Mammary epithelial cell (primary cell): ENCODE measurements at places on chromosomes 1 and 21. TPM values are rescaled to one million over a fixed set of nuclear protein-coding genes. Genes with fewer than 3 reads are reported as not detected.

- DNase-seq, result no peak
These were observed 14.5 kb downstream of the GNG12 start for GRCh38 chr1:67818725-67819301.

GRCh38 chr1:229759037-229759435 is 133.0 kb downstream of the URB2 start:
- peak; percentile 32 for DNase-seq

DNA sequence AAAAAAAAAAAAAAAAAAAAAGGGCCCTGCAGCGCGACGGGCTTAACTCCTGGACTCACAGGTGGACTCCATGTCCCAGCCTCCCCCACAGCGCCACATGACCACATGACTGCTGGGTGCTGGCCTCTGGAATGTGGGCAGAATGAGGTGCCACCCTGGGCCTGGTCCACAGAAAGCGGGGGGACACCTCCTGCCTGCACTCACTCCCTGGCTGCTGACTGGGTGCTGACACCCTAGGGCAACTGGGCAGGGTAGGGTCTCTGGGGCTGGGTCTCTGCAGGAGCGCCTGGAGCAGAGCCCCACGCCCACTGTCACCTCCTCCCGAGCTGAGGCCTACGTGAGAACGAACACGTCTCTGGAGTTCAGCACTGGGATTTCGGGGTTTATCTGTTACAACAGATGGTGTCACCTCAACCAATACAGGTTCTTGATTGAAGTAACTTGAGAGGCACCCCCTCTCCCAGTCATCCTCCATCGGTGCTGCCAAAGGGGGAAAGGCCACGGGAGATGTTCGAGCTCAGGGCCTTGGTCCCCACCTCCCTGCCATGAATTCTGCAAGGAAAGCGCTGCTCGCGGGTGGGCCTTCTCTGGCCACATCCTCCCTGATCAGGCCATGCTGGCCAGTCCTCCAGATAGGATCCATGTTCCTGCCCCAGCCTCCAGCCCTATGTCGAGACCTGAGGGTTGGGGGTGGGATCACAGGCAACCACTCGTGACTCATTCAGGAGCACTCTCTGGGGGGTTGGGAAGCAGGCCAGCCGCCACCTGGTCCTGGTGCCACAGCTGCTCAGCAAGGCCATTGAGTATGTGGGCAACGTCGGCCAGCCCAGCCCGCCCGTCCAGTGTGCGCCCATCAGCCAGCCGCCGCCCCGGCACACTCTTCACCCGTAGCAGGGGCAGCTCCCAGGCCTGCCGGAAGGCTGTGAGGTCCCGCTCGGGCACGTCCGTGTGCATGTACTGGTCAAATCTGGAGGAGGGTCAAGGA is 5.4 kb downstream of the CPLANE2 start:
- no peak for DNase-seq

- no peak for DNase-seq
These were observed 1148.8 kb upstream of the ADGRL4 start for GRCh38 chr1:80155371-80155770.

GRCh38 chr1:58829866-58830265 is 46.0 kb upstream of the JUN start:
- DNase-seq, result no peak

GRCh38 chr1:170617591-170618330 is 46.2 kb upstream of the PRRX1 start:
- DNase-seq, result no peak

GRCh38 chr1:175155473-175155856 is 37.1 kb downstream of the KIAA0040 start:
- DNase-seq, result no peak

- no peak for DNase-seq
These were observed 698.8 kb downstream of the MATN1 start for GRCh38 chr1:30024411-30025195.

DNA sequence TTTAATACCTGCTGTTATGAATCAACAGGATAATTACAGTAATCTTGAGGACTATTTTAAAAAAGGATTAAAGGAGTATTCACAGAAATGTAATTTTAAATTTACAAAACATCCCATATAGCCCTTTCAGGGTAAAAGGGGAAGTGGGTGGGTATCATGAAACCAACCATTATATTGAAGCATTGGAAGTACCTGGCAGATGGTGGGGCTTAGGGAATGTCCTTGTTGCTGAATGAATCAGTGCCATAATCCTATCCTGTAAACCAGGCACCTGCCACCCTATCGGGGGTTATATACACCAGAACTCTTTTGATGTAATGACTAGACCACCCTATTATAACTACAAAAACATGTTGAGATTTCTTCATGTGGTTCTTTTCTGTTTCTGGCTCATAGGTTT is 30.4 kb downstream of the CDC14A start:
- no peak for DNase-seq

DNA sequence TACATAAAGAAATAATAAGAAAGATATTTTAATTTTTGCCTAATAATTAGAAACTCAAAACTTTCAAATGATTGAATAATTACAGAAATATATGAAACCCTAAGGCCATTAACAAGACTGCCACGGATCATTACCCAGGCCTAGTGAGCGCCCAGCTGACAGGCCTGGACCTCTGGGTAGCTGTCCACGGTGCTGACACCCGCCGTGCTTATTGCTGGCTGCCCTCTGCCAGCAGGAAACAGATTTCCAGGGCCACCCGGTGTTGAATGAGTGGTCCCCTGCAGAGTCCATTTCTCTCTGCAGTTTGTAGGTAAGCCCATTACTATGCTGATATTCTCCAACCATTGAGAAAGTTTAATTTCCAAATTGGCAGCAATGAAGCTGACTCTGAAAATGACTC is 254.4 kb upstream of the GJB5 start:
- no peak for DNase-seq

DNA sequence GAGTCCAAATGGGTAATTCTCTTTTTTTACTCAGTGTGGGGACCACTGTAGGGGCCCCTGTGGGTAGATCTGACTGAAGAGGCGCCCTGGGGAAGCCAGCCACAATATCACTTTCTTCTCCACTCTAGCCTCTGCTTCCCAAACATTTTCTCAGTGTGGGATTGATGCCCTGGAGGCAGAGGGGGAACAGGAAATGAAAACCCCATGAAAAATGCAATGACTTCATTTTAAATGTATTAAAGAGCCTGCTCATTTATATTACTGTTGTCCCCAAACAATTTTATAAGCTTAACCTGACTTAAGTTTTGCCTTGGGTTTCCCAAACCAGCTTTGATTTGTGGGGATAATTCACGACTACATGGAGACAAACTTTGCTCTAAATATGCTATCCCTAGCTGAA is 181.9 kb downstream of the C1orf94 start:
- DNase-seq, result no peak

DNA sequence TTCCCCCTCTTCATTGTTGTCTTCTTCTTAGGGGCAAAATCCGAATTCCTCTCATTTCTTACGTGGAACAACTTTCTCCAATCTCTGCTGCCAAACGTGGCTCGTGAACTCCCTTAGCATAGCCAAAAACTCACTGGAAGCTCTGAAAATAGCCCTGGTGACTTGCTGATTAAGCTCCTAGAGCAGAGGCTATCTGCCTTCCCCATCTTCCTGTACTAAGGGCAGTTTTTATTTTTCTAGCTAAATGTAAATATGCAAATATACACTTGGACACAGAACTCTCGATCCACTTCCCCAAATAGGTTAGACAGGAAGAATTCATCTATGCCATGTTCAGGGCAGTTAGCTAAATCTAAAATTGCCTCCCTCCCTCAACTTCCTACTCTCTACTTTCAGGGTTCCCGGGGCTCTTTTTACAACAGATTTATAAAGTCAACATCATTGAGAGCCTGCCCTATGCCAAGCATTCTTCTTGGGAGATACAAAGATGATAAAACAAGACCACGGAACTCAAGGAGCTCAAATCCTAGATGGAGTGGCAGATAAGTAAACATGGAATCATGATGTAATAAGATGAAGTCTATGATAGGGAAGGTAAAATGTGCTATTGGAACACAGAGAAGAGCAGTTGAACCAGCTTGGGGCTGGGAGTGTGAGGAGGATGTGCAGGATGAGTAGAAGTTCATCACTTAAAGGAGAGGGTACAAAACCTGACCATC is 59.4 kb upstream of the FMOD start:
- DNase-seq, result no peak

- DNase-seq, result peak; percentile 48
These were observed 26.6 kb upstream of the LMX1A start for GRCh38 chr1:165383067-165383466.

GRCh38 chr1:86741947-86742572 is 37.7 kb downstream of the SH3GLB1 start:
- peak; percentile 12 for DNase-seq

DNA sequence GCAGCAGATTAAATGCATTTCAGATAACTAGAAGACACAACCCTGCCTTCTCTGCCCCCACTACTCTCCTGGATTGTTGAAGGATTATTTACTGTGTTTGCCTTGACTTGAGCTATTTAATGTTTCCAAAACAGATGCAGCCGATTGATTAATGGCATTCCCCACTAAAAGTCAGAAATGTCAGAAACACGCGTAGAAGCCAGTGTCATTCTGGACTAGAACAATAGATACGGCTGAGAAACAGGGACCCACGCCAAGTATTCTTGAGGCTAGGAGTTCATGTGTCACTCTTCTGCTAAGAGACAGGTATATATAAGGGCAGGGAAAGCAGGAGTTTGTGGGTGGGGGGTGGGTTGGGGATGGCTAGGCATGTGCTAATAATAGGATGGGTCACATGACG is 366.7 kb upstream of the PROX1 start:
- no peak for DNase-seq

- peak; percentile 12 for DNase-seq
These were observed 5.8 kb downstream of the HAO2 start for GRCh38 chr1:119374208-119374874.

GRCh38 chr1:165717918-165718515 is 19.7 kb upstream of the ALDH9A1 start:
- peak; percentile 52 for DNase-seq

DNA sequence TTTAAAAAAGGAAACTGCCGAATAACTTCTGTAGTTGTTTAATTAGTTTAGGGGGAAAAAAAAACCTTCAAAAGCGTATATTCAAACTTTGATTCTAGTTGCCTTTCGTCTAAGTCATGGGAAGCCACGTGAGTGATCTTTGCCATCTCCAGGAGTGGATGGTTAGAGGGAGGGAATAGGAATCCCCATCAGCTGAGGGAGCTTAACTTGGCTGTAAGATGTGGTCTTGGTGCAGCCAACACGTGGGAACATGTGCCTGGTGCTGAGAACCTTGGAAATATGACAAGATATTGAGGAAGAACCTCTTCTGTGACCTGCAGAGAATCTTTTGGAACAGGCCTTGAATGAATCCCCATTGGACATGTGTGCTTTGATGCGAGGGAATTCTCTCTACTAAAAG is 1.7 kb downstream of the BACE2 start:
- peak; percentile 41 for DNase-seq

- no peak for DNase-seq
These were observed 2.4 kb downstream of the B4GALT3 start for GRCh38 chr1:161174911-161175310.

DNA sequence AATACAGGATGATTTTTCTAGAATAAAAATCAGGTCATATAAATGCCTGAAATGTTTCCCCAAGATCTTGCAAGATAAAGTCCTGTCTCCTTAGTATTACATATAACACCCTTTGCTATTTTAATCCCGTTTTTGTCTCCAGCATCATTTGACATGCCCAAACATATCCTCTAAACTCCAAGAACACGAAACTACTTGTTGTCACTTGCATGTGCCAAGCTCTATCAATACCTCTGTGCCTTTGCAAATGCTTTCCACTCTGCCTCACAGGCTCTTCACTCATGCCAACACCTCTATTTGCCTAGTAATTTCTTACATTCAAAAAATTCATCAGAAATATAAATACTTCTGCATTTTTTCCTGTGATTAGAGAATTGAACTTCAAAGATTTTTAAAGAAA is 37.9 kb downstream of the LRRIQ3 start:
- peak; percentile 86 for DNase-seq

- no peak for DNase-seq
These were observed 752 bp downstream of the RGS18 start for GRCh38 chr1:192159014-192159413.

DNA sequence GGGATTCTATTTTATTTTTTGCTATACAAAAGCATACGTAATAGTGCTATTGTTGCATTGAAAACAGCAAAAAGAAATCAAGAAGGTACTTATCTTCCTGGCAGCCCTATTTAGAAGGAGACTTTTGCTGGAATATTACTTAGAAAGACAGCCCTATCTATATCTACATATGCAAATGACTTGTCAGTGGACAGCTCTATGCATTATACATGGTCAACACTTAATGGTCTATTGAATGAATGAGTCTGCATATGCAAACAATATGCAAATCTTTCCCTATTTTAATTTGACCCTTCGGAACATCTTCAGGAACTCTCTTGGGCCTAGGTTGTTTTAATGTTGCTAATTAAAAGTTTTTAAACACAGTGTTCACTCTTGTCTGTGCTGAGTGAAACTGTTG is 110.8 kb downstream of the PLXNA2 start:
- no peak for DNase-seq

DNA sequence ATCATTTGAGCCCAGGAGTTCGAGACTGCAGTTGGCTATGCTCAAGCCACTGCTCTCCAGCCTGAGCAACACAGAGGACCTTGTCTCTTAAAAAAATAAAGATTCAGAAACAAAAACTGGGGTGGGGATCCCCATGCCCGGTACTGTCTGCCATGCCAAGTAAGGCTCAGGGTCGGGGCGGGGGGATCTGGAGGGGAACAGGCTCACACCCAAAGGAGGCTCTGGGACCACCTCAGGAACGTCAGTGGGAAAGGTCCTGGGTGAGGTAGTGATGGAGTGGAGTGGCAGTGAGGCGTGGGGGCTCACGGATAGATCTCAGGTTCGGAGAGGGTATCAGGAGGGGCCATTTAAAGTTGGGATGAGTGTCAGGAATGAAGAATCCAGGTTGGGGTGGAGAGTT is 765 bp upstream of the S100A4 start:
- no peak for DNase-seq

DNA sequence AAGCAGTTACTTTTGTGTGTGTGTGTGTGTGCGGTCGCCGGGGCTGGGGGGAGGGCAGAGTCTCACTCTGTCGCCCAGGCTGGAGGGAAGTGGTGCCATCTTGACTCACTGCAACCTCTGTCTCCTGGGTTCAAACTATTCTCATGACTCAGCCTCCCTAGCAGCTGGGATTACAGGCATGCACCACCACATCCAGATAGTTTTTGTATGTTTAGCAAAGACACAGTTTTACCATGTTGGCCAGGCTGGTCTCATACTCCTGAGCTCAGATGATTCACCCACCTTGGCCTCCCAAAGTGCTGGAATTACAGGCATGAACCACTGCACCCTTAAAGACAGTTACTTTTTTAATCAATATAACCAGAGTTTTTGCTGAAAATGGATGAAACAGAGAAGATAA is 207.0 kb downstream of the PTPRC start:
- DNase-seq, result no peak

- no peak for DNase-seq
These were observed 18.9 kb downstream of the UBE4B start for GRCh38 chr1:10051656-10052055.

GRCh38 chr1:11594222-11594621 is 60.0 kb downstream of the FBXO2 start:
- DNase-seq, result peak; percentile 14

RXRG gene
- not detected in 2 replicates for total RNA-seq

LRRC53 gene
- total RNA-seq, result not detected

ACTL8 gene
- not detected in 2 replicates for total RNA-seq

KIAA1614 gene
- 3.7 TPM for total RNA-seq

TMEM63A gene
- total RNA-seq, result 25.2 TPM

CAMK2N1 gene
- 22.0 TPM for total RNA-seq

ADGRL2 gene
- 28.6 and 43.7 TPM in 2 replicates for total RNA-seq

F5 gene
- total RNA-seq, result not detected

SPRR2A gene
- not detected for total RNA-seq

C1orf116 gene
- total RNA-seq, result 94.0 TPM

AGT gene
- total RNA-seq, result 0.17 TPM

TTLL7 gene
- 16.1 and 16.2 TPM in 2 replicates for total RNA-seq

CD46 gene
- 159 TPM for total RNA-seq

MYBPH gene
- not detected for total RNA-seq

FAM72B gene
- total RNA-seq, result 1.0 TPM

TARS2 gene
- 23.3 TPM for total RNA-seq
